ENCODE measurements at places on chromosomes 12 and 14. TPM values are rescaled to one million over a fixed set of nuclear protein-coding genes. Genes with fewer than 3 reads are reported as not detected.

GRIP1 gene
- total RNA-seq: not detected

NGB gene
- total RNA-seq: not detected

RASAL1 gene
- not detected for total RNA-seq

OLR1 gene
- total RNA-seq: not detected

RDH16 gene
- not detected for total RNA-seq

TMEM229B gene
- 6.9 TPM for total RNA-seq

TROAP gene
- total RNA-seq: 26.0 TPM

GYS2 gene
- not detected for total RNA-seq

ACVRL1 gene
- total RNA-seq: 392 TPM

C12orf54 gene
- not detected for total RNA-seq

FSCB gene
- not detected for total RNA-seq

FOXA1 gene
- 0.39 TPM for total RNA-seq

SDSL gene
- 6.3 TPM for total RNA-seq

OR6C2 gene
- total RNA-seq: not detected

Data from mammary microvascular endothelial cell (primary cell).